ENCODE measurements at places on chromosomes 11 and 22. TPM values are rescaled to one million over a fixed set of nuclear protein-coding genes. Genes with fewer than 3 reads are reported as not detected.

The HSCB gene
- total RNA-seq = 30.3 TPM

The OR5P2 gene
- total RNA-seq = not detected

DNA sequence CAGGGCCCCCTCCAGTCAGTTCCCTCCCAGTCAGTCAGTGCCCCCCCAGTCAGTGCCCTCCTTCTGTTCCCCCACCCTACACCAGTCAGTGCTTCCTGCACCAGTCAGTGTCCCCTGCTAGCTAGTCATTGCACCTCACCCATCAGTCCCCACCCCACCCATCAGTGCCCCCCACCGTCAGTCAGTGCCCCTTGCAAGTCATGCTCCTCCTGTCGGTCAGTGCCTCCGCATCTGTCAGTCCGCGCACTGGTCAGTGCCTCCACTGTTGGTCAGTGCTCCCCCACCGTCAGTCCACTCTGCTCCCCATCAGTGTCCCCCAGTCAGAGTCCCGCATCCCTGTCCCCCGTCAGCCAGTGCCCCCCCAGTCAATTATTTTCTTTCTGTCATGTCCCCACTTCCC, 3.3 kb downstream of the PPP6R2 start:
- no peak for DNase-seq

The OR2AG1 gene
- not detected for total RNA-seq

The CKAP5 gene
- 45.8 TPM for total RNA-seq

GRCh38 chr11:83836883-83837654, 550.9 kb upstream of the CCDC90B start:
- DNase-seq = peak; percentile 69

- no peak for DNase-seq
These were observed 85.7 kb downstream of the SNX19 start for GRCh38 chr11:130830566-130830965.

The ELMOD1 gene
- 0.77 TPM for total RNA-seq

The IL18BP gene
- 1.6 TPM for total RNA-seq

- DNase-seq = no peak
These were observed 125.8 kb downstream of the DDX10 start for GRCh38 chr11:108790501-108791299.

- no peak for DNase-seq
These were observed 14.9 kb upstream of the PDGFB start for GRCh38 chr22:39259666-39260065.

The ART5 gene
- total RNA-seq = not detected

- peak; percentile 85 for DNase-seq
These were observed 75.3 kb downstream of the FBLN1 start for GRCh38 chr22:45577746-45578523.

The DRAP1 gene
- 66.5 TPM for total RNA-seq

DNA sequence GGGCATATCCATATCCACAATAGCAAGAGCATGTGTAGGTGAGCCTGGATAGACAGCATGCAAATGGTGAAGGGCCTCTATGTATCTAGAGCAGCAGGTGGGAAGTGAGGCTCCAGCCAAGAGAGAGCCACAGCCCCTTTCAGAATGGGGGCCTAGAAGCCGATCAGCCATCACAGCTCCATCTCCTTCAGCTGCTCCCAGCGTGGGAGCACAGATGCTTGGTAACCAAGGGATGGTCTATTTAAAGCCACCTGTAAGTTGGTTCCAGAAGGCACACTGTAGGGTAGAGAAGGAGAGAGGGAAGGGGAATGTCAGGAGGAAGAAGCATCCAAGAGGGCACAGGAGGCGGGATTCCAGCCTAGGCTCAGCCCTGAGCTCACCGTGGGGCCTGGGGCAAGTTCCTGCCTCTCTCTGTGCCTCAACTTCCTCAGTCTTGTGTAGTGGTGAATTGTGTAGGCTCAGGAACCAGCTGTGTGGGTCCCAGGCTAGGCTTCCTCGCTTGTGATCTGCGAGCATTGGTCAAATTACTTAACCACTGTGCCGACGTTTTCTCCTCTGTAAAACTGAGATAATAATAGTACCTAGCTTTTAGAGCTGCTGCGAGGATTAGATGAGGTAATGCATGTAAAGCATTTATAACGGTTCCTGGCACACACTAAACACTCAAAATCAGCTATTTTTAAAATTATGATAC, 122.9 kb upstream of the NAV2 start:
- no peak for DNase-seq

DNA sequence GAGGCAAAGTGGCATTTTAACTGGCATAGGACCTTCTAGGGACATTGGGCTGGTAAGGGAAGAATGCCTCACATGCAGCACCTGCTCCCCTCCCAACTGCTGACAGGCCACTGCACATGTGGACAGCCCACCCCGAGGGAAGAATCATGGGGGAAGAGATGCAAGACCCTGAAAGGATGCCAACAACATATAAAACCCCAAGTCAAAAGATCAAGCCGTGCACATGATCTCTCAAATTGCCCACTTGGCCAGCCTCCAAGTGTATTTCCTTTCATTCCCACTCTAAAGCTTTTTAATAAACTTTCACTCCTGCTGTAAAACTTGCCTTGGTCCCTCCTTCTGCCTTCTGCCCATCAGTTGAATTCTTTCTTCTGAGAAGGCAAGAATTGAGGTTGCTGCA, 947.8 kb upstream of the CCDC90B start:
- no peak for DNase-seq

GRCh38 chr22:19868773-19869471, 14.2 kb upstream of the GNB1L start:
- peak; percentile 57 for DNase-seq

DNA sequence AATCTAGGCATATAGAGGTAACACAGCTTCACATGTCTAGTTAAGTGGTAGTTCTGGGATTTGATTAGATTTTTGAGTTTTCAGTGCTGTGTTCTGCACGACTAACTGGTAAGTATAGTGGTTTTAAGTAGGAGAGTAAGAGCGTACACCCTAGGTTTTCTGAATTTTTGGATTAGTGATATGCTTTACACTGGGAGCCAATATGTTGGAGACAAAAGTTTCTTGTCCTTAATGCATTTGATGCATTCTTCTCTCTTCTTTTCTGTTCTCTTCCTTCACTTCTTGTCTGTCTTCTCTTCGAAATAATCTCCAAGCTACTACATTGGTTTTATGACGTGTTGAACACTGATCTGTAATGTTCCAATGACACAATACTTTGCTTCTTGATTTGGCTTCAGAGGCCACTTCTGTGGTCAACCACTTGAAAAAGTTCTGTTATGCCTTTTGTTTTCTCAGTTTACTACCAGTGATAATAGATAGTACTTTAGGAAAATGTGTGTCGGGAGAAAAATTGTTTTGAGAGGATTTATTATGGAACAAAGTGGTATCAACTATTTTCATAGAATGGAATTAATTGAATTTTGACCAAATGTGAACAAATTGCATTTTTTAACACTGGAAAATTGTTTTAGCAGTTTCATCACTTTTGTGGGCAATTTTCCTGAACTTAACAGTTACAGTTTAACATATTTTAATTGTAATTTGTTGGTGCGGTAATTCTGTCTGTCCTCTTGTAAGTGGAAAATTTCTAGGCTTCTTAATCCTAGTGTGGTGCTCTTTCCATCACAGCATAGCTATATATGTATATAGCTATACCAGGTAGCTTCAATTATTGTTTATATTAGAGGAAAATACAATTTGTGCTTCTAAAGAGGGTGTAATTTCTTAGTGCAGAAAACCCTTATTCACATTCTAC, 2.6 kb downstream of the PDE3B start:
- DNase-seq = peak; percentile 29

DNA sequence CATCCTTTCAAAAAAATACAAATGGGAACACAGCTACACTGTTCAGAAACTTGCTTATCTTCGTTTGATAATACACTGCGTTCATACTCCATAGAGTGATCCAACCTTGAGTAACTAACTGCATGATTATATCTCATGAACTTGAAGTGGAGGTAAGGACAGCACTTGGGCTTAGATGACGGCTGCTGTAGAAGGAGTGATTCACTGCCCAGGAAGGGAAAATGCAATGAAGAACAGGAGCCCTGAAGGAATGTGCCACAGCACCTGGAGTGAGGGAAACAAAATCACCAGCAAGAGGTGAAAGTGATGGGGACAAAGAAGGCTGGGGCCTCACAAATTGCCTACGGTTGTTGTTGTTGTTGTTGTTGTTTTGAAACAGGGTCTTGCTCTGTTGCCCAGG, 44.1 kb upstream of the SC5D start:
- DNase-seq = no peak

The TALDO1 gene
- total RNA-seq = 206 TPM

DNA sequence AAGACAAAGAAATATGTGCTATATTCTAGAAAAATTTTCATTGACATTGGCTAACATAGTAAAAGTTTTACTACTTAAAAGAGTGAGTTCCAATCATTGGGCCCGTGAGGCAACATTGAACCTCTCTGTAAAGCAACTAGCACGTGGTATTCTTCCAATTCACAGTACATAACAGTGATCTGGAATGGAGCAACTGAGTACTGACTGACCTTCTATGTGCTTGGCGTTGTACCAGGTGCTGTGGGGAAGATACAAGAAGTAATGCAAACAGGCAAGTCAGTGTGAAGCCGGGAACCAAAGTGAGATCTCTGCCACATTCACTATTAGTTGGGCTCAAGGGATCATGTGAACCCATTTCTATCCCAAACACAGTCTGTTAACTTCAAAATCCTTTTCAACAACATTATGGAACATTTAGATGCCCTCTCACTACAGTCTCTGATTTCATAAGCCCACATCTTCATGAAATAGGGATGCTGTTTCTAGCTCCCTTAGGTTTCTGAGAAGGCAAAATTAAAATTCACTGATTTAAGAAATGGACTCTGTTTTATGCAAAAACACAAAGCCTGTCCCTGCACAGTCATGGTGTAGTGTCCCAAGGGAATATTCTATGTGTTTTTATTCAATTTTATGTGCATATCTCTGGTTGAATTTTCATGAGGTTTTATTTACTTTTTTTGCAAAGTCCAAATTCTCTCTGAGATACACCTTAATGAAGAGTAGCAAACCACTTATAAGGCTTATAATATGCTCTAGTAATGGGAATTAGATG, 61.8 kb upstream of the NCAM1 start:
- DNase-seq = no peak

The NAV2 gene
- total RNA-seq = 14.5 TPM

DNA sequence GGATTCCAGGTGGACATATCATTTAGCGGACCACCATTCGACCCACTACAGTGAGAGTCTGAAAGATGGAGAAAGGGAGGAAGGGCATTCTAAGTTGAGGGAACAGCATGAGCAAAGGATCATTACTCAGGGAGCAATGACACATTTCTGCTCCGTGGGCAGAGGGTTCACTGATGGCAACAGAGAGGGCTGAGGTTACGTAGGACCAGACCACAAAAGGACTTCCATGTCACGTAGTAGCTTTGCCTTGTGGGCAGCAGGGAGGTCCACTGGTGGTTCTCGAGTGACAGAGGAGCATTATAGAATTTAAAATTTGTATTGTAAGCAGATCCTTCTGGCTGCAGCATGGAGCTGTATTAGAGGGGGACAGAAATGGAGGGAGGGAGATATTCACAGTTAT, 109.7 kb upstream of the NAV2 start:
- DNase-seq = no peak

DNA sequence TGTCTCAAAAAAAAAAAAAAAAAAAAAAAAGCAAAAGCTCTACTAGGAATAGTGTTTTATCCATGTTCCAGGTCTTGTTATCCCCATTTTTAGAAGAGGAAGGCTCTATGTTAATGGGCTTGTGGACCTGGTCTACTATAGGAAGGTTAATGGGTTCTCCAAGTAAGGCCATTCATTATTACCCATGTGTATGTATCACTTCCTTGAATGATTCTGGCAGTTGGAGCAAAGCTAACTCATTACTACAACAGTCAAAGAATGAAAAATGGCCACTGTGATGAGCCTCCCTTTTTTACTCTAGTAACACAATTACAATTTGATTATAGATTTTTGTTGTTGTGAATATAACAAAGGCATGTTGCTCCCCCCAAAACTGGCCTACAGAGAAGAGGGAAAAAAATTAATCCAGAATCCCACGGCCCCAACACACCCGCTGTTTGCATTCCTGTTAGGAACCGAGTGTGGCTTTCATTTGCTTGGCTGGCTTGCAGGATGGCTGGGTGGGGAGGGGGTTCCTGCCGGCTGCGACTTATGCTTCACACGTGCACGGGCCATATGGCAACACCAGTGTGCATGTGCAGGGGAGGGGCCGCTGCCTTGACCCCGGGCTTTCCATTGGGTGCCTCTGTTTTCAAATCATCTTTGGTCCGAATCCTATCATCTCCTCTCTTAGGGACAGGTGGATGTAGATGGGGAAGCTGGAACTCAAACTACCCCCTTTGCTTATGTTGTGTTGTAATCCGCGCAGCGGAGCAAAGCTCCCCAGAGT, 148.8 kb downstream of the HIPK3 start:
- DNase-seq = no peak

DNA sequence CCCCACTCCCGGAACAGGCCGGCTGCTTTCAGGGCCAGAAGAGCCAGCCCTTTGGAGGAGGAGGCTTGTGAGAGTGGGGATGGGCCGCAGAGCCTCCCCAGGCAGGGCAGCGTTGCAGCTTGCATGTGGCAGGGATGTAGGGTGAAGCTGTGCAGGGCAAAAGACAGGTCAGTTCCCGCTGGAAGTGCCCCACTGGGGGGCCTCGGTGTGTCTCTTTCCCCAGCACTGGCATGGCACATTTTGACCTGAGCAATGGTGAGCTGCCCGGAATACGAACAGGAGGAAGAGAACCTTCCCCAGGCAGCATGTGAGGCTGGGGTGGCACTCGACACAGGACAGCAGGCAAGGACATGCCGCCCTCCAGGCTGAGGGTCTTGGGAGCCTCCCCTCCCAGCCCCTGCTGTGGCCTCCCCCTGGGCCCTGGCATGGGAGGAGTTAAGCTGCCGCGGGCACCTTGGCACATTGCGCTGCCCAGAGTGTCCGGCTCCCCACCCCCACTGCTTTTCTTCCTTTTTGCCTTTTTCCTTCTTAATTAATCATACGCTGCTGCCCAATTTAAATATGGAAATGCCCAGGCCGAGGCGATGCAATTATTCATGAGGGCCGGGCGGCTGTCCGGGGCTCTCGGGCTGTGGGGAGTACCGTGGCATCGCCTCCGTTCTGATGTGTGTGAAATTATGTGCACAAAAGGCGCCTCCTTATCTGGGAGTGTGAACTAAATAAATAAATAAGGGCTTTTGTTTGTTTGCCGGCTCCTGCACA, 76.0 kb upstream of the WNT7B start:
- DNase-seq = peak; percentile 32

DNA sequence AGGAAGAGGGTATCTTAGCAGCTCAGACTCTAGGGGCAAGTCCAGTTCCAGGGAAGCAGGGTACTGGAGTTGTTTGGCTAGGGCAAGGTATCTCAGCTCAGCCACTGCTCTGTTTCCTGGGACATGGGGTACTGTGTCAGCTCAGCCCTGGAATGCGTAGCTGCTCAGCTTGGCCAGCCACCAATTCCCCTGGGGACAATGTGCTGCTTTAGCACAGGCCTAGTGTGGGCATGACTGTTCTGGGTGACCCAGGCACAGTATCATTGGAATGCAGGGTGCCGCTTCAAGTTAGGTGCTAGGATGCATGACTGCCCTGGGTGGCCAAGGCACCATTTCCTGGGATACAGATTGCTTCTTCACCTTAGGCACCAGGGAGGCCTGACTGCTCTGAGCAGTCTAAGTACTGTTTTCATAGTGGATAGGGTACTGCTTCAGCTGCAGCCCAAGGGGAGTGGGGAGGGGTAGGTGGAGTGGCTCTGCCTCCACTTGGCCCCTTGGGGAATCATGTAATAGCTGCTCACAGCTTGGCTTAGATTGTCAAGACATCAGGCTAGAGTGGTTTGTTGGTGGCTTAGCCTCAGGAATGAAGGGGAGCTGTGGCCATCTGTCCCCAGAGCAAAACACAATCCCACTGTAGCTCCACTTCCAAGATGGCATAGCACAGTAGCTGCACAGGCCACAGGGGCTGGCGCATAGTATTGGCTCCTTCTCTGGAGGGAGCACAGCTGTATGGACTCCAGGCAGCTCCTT, 36.0 kb downstream of the MADD start:
- no peak for DNase-seq

- no peak for DNase-seq
These were observed 26.6 kb downstream of the EMID1 start for GRCh38 chr22:29231971-29232959.
